ENCODE measurements at places on chromosomes 13 and 19.

DNA sequence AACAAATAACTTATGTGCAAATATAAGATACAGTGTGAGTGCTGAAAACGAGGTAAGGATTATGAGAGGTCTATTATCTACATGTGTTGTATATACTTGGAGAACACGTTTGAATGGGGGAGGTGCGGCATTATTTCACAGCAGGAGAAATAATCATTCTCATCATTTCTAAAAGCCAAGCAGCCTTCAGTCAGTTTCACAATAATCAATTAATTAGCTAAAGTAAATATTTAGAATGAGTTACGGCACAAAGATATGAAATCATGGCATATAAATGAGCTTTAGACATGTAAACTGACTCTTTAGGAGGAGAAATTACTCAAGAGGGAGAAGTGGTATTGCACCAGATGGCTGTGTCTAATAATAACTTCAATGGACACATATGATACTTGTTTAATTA, 366.6 kb downstream of the DNAJC15 start:
- DNase-seq, result no peak

DNA sequence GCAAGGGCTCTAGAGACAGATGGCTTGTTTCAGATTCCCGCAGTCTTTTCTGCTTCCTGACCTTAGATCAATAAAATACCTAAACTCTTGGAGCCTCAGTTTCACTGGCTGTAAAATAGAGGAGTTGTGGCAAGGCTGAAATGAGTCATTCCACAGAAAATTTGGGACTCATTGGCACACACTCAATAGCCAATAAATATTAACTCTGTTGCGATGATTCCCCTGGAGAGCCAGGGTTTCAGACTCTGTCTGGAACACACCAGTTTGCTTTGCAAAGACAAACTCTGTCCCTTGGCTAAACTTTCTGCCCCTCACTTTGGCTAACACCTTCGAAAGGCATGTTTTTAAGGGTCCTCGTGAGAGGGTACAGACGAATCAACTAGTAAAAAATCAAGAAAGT, 18.1 kb upstream of the UBE2L5 start:
- DNase-seq, result no peak

GRCh38 chr13:41707194-41707821, 250.0 kb downstream of the RGCC start:
- DNase-seq, result no peak

DNA sequence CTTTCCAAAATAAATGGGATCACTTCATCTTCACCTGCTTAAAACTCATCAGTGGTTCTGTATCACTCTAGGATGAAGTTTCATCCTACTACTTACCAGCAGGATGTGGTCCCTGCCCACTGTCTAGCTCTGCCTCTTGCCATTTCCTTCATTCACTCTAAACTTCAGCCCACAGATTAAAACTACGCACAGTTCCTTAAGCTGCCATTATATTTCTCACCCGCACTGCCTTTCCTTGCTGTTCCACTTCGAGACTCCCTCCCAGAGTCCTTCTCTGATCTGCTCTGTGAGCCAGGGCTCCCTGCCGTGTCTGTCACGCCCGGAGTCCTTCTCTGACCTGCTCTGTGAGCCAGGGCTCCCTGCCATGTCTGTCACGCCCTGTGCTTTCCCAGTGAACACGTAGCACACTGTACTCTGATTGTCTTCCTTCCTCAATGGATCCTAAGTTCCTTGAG, 52.0 kb upstream of the NPAS1 start:
- no peak for DNase-seq

DNA sequence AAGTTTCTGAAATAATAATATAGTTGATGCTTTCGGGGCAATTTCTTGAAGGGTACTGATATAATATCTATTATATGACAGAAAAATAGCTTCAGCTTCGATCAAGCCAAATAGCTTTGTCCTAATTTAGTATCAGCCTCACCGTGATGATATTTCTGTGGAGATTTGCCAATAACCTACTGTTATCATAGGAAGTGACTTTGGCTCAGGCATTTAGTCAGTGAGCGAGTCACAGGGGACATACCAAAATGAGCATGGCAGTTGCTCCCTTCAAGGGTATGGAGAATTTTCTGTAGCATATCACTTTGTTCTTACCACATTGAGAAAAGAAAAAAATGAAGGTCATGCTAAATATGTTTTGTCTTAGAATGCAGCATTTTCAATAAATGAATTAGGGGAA, 767.6 kb upstream of the SLITRK1 start:
- DNase-seq, result no peak

- DNase-seq, result no peak
These were observed 180.5 kb downstream of the EFNB2 start for GRCh38 chr13:106354961-106355360.

DNA sequence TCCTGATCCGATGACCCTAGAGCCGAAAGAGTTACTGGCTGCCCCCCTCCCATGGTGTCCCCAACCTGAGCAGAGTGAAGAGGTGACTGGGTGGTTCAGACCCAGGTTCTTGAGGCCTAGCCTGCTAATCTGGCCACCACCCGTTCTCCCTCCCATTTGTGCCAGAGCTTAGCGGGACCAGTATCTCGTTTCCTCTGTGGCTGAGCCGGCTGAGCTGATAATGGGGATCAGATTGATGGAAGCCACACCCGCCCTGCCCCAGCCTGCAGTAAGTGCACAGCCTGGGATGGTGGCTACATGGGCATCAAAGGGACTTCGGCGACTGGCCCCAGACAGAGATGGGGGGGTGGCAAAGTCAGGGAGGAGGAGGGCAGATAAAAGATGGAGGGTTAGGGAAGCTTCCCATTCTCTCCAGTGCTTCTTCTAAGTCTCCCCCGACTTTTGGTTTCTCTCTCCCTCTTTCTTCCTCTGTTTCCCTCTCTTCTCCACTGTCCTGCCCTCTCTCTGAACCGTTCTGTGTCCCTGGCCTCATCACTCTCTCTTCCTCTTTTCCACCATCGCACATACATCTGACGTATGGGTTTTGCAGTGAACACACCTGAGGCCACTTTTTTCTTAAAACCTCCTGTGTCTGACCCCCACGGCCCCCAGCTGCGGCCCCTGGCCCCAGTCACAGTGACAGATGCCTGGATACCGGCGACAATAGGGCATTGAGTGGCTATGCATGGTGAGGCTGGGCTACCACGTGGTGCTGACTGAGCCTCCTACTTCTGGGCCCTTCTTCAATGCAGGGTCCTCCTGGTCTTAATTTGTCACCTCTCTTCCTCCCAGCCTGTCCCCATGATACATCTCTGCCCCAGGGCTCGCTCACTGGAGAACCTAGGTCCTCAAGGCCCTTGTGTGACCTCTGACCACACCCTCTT, 2.4 kb downstream of the ELAVL3 start:
- DNase-seq, result no peak

GRCh38 chr13:98787173-98787572, 34.7 kb upstream of the SLC15A1 start:
- DNase-seq, result no peak

DNA sequence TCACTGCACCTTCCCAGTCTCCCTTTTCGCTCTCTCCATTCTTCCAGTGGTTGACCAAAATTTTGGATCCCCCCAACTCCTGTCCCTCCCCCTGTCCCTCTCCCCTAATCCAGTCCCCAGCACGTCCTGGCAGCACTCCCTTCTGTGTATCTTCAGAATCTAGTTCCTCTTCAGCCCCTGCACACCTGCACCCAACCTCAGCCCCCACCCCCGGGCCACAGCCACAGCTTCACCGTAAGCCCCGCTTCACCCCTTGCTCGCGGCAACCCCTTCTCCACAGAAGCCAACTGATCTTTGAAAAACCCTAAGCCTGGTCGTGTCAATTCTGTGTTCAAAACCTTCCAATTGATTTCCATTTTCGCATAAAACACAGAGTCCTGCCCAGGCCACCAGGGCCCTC, 35.5 kb upstream of the SLC15A1 start:
- no peak for DNase-seq
